ENCODE measurements at places on chromosomes 5 and 9. TPM values are rescaled to one million over a fixed set of nuclear protein-coding genes. Genes with fewer than 3 reads are reported as not detected.
A peak's percentile ranks its signal among the peaks of the same experiment; 100 is the strongest.

CMBL gene
- 14.4 TPM for total RNA-seq

SLCO6A1 gene
- not detected for total RNA-seq

DOCK8 gene
- under 0.01 TPM for total RNA-seq

INPP5E gene
- 7.8 TPM for total RNA-seq

SPATA31C1 gene
- total RNA-seq: not detected

DNA sequence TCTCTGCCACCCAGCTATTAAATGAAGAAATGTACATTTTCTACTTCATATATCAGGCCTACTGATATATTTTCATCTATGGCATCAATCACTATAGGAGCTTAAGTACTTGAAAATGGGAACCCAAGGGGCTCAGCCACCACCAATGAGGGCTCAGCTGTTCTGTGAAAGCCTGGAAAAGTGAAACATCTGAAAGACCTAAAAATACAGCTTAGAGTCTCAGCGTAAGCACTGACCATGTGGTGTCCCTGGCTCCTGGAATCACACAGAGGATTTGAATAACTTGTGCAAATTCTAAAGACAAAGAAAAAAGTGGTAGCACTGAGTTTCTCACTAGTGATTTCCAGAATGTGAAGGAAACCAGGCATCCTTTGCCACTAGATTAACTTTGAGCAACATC lies 64.5 kb downstream of the PTPRD start:
- H3K36me3 ChIP-seq: no peaks in the 10 kb centered on the region
- DNase-seq: no peak
- H3K27me3 ChIP-seq: no peaks in the 10 kb centered on the region
- no peak overlapping the region for H3K27ac ChIP-seq
- no peak overlapping the region for H3K4me3 ChIP-seq

DNA sequence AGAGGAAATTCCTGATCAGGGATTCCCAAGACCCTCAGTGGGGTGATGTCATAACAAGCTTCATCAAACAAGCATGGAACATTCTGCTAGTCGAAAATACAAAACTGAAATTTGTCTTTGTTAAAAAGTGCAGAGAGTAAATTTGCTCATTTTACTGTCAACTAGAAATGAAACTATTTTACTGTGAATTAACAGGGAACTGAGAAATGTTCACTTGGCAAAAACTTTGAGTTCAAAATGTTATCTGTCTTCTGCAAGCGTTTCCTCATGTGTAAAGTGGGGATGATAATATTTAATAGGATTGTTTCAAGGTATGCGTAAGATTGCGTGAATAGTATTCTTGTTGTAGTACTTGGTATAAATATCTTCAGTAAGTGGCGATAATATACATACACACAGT lies 45.4 kb downstream of the ALDH1A1 start:
- no peaks in the 10 kb centered on the region for H3K4me1 ChIP-seq
- H3K27me3 ChIP-seq: no peaks in the 10 kb centered on the region
- DNase-seq: no peak
- no peak overlapping the region for H3K4me3 ChIP-seq
- H3K36me3 ChIP-seq: no peaks in the 10 kb centered on the region

DNA sequence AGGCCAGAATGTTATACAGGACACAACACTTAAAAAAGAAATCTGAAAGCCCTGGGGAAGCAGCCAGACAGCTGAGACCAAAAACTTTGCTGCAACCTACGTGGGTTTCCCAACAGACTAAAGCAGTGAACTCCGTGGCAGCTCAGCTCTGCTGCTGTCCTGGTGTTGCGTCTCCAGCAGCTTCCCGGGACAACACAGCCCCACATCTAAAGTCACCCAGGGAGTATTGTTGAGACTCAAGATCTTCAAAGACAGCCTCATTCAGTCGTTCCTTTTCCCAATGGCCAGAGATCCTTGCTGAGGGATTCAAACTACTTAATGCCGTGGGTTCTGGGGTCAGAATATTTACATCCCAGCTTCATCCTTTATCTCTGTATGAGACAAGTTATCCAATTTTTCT lies 125.8 kb downstream of the MED10 start:
- DNase-seq: no peak
- H3K36me3 ChIP-seq: no peaks in the 10 kb centered on the region
- H3K27ac ChIP-seq: no peak overlapping the region

GRCh38 chr9:72278959-72279358 lies 86.0 kb downstream of the ZFAND5 start:
- no peak overlapping the region for H3K4me3 ChIP-seq
- no peaks in the 10 kb centered on the region for H3K27me3 ChIP-seq
- no peak for DNase-seq
- H3K36me3 ChIP-seq: no peaks in the 10 kb centered on the region
- no peaks in the 10 kb centered on the region for H3K4me1 ChIP-seq
- no peak overlapping the region for H3K27ac ChIP-seq

- no peak for DNase-seq
- no peaks in the 10 kb centered on the region for H3K4me1 ChIP-seq
- H3K27me3 ChIP-seq: no peaks in the 10 kb centered on the region
- no peak overlapping the region for H3K4me3 ChIP-seq
- H3K27ac ChIP-seq: no peak overlapping the region
Measured at GRCh38 chr9:136058801-136059302, 36.2 kb downstream of the NACC2 start.

GRCh38 chr9:129752900-129753729 lies at the start of gene PTGES:
TSS of gene PTGES (minus strand) at chr9:129753042. CDS start at chr9:129753012, 30 bp downstream.
- H3K27me3 ChIP-seq: no peaks in the 10 kb centered on the region
- H3K36me3 ChIP-seq: no peaks in the 10 kb centered on the region
- peak; percentile 83 for DNase-seq
- peak within 1 kb of the TSS; percentile 71 for H3K4me3 ChIP-seq
- peaks cover 16% of the 10 kb centered on the region for H3K4me1 ChIP-seq
- H3K27ac ChIP-seq: no peak within 1 kb of the TSS

GRCh38 chr5:56565283-56565615 lies 250.1 kb upstream of the MAP3K1 start:
- no peaks in the 10 kb centered on the region for H3K4me1 ChIP-seq
- H3K27ac ChIP-seq: no peak overlapping the region
- H3K4me3 ChIP-seq: no peak overlapping the region
- no peaks in the 10 kb centered on the region for H3K27me3 ChIP-seq
- DNase-seq: no peak

DNA sequence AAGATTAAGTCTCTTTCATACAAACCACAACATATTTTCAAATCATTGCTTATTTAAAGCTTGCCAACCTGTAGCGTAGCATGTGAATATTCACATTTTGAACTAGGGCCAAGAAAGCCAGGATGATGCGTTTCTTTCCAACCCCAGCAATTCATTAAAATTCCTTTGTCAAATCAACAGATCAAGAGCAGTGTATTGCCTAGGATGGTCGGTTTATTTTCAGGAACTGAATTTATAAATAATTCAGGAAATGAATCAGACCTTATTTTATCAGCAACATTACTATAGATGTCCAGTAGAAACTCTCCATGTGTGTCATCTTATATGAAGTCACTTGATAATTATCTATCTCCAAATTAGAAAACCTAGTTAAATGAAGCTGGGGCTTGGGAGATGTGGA lies 13.2 kb upstream of the AUH start:
- H3K36me3 ChIP-seq: no peaks in the 10 kb centered on the region
- H3K27me3 ChIP-seq: no peaks in the 10 kb centered on the region
- peak overlapping the region; percentile 48 for H3K27ac ChIP-seq
- no peak overlapping the region for H3K4me3 ChIP-seq
- H3K4me1 ChIP-seq: peaks cover 2% of the 10 kb centered on the region
- peak; percentile 89 for DNase-seq

DNA sequence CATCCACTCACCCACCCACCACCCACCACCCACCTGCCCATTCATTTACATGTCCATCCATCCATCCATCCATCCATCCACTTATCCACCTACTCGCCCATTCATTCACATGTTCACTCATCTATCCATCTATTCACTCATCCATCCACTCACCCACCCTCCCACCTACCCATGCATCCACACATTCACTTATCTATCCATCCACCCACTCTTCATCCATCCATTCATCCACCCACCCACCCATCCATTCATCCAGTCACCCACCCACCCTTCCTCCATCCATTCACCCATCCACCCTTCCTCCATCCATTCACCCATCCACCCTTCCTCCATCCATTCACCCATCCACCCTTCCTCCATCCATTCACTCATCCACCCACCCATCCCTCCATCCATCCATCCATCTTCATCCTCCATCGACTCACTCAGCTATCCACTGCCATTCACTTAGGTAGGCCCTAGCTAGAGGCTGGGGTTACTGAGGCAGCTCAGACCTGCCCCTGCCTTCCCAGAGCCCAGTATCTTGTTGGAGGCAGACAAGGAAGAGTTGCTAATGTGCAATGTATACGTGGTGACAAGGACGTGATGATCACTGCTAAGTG lies 12.7 kb downstream of the TSPAN17 start:
- H3K27me3 ChIP-seq: peaks cover 2% of the 10 kb centered on the region
- H3K36me3 ChIP-seq: peaks cover 2% of the 10 kb centered on the region
- H3K4me1 ChIP-seq: peaks cover 2% of the 10 kb centered on the region
- no peak for DNase-seq

GRCh38 chr5:57891443-57891842 lies 408.8 kb upstream of the ACTBL2 start:
- no peak overlapping the region for H3K4me3 ChIP-seq
- no peak for DNase-seq
- peaks cover 4% of the 10 kb centered on the region for H3K4me1 ChIP-seq
- no peaks in the 10 kb centered on the region for H3K36me3 ChIP-seq
- H3K27ac ChIP-seq: no peak overlapping the region
- H3K27me3 ChIP-seq: no peaks in the 10 kb centered on the region

DNA sequence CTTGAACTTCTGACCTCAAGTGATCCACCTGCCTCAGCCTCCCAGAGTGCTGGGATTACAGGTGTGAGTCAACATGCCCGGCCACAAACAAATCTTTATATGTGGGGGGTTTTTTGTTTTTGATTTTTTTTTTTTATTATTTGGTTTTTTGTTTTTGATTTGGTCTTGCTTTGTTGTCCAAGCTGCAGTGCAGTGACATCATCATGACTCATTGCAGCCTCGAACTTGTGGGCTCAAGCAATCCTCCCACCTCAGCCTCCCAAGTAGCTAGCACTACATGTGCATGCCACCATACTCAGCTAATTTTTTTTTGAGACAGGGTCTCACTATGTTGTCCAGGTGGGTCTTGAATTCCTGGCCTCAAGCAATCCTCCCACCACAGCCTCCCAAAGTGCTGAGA lies 42.4 kb downstream of the ALDH7A1 start:
- no peak overlapping the region for H3K4me3 ChIP-seq
- H3K27ac ChIP-seq: no peak overlapping the region
- DNase-seq: no peak
- no peaks in the 10 kb centered on the region for H3K27me3 ChIP-seq
- H3K36me3 ChIP-seq: no peaks in the 10 kb centered on the region

DNA sequence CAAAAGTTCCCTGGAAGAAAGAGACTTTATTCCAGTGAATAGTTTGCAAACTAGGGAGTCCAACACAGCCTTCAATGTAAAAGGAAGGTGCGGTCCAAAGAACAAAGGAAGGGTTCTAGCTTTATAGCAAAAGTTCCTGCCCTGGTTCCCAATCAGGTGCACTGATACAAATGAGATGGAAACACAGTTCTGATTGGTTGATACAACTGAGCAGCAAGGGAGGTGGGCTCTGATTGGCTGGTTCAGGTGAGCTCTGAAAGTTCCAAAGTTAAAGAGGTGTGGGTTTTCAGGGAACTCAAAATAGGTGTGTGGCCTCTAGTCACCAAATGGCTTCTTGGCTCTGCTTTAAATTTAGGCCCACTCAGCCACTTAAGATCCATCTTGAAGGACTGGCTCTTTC lies 43.1 kb downstream of the P4HA2 start:
- no peak overlapping the region for H3K4me3 ChIP-seq
- no peaks in the 10 kb centered on the region for H3K27me3 ChIP-seq
- no peaks in the 10 kb centered on the region for H3K4me1 ChIP-seq
- H3K36me3 ChIP-seq: no peaks in the 10 kb centered on the region
- no peak overlapping the region for H3K27ac ChIP-seq
- no peak for DNase-seq

- H3K4me3 ChIP-seq: no peak overlapping the region
- DNase-seq: no peak
- H3K4me1 ChIP-seq: no peaks in the 10 kb centered on the region
- H3K27me3 ChIP-seq: no peaks in the 10 kb centered on the region
Measured at GRCh38 chr5:4704951-4705350, 435.2 kb upstream of the ADAMTS16 start.

GRCh38 chr9:133950629-133951111 lies 41.5 kb downstream of the VAV2 start:
- H3K4me3 ChIP-seq: no peak overlapping the region
- no peaks in the 10 kb centered on the region for H3K27me3 ChIP-seq
- peak overlapping the region; percentile 46 for H3K27ac ChIP-seq

DNA sequence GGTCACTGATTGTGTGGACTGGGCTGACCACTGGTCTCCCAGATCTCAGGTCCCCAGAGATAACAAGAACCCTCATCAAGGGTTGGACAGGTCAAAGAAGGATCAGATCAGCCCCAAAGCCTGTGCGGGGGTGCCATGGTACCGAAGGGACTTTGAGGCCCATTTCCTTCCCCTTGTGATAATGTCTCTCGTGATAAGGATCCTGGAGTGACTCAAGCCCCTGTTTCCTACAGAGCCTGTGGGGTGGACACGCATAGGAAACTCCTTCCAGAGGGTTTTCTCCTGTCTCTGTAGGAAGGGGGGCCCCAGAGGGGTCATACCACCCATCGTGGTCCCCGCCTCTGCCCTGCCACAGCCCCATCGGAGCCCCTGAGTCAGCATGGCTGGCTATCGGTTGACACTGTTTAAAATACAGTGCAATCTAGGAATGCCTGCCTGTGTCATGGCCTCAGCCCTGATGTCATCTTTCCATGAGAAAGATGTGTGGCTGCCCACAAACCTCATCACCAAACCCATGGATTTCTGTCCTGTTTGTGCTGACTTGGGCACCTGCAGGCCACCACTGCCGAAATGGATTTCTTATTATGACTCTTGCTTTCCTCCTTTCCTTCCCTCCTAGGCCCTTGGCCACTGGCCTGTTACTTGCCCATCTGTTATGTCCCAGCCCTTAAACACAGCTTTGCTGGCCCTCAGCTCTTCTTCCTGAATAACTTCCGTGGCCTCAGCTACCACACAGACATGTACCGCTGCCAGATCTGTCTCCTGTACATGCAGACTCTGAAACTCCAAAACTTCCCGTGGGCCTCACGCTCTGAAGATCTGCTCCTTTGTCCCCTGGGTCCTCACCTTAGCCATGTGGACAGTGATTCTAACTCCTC lies 2.9 kb upstream of the CSF2 start:
- H3K27me3 ChIP-seq: no peaks in the 10 kb centered on the region
- peak; percentile 29 for DNase-seq
- H3K4me3 ChIP-seq: no peak overlapping the region
- no peak overlapping the region for H3K27ac ChIP-seq

GRCh38 chr5:109225716-109226625 lies 183.8 kb downstream of the PJA2 start:
- H3K4me3 ChIP-seq: no peak overlapping the region
- no peaks in the 10 kb centered on the region for H3K27me3 ChIP-seq
- no peaks in the 10 kb centered on the region for H3K4me1 ChIP-seq
- no peaks in the 10 kb centered on the region for H3K36me3 ChIP-seq
- H3K27ac ChIP-seq: no peak overlapping the region

Measured in fibroblast of lung (primary cell).